H7 (cell line): ENCODE measurements at places on chromosomes 12 and 14. TPM values are rescaled to one million over a fixed set of nuclear protein-coding genes. Genes with fewer than 3 reads are reported as not detected.

Gene SPTSSA
- total RNA-seq, result 16.0 and 18.7 TPM in 2 replicates

Gene MYF6
- 0.11 TPM in 1 of 2 replicates, not detected in the other for total RNA-seq

Gene NINJ2
- 0.74 and 2.6 TPM in 2 replicates for total RNA-seq

Gene NRXN3
- 0.80 and 0.89 TPM in 2 replicates for total RNA-seq

Gene CARMIL3
- 2.3 and 6.5 TPM in 2 replicates for total RNA-seq

Gene RHOF
- 23.8 and 25.5 TPM in 2 replicates for total RNA-seq

Gene CDCA3
- 85.6 and 115 TPM in 2 replicates for total RNA-seq
